Dermis microvascular lymphatic vessel endothelial cell (primary cell): ENCODE measurements at places on chromosomes 7 and 10. TPM values are rescaled to one million over a fixed set of nuclear protein-coding genes. Genes with fewer than 3 reads are reported as not detected.

The HILPDA gene
- total RNA-seq, result 8.3 and 10.2 TPM in 2 replicates

The GNGT1 gene
- total RNA-seq, result not detected in 2 replicates

The SUMF2 gene
- 151 and 194 TPM in 2 replicates for total RNA-seq

The CADPS2 gene
- 49.0 and 49.2 TPM in 2 replicates for total RNA-seq

DNA sequence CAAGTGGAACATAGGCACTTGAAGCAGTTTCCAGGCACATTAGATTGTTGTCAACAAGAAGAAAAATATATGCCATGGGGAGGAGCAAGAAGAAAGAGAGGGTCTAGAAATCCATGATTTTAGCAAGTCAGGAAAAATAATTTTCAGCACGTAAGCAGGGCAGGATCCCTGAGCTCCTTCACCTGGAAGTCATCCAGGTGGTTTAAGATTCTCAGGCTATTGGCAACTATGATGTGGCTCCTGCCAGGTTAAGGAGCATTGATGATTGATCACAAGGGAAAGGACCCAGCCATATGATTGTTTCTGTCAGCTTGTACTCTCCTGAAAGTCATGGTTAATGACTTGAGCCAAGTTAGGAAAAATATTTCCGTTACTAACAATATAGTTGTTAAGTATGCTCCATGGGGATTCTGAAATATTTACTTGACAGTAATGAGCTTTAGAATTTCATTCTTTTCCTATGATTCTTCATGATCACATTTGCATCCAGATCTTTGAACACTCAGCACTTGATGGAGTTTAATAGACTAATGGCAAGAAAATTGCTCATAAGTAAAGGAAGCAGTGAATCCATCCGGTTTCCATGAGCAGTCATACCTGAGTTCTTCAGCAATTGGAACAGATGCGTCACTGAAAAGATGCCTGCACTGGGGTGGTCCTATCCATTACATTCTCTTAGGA, 209.1 kb downstream of the BICC1 start:
- no peak for DNase-seq

The GTPBP4 gene
- 19.0 and 20.2 TPM in 2 replicates for total RNA-seq

DNA sequence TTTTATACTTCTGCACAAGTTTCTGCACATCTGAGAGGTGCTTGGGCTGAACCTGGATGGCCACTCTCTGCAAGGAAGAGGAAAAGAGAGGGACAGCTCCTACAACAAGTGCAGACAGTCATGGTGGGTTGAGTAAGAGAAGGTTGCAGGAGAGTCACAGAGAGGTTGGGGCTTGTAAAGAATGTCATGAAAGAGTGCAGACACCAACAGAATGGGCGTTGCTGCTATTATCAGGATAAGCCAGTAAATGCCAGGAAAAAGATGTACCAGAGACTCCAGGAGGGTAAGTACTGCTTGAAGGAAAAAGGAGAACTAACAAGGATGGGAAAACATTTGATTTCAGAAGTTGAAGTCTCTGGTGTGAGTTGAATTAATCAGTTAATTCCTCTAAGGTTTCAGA, 77.8 kb upstream of the NRP1 start:
- DNase-seq, result no peak

- no peak for DNase-seq
Observed at GRCh38 chr7:12322903-12323300, 80.8 kb downstream of the VWDE start.

DNA sequence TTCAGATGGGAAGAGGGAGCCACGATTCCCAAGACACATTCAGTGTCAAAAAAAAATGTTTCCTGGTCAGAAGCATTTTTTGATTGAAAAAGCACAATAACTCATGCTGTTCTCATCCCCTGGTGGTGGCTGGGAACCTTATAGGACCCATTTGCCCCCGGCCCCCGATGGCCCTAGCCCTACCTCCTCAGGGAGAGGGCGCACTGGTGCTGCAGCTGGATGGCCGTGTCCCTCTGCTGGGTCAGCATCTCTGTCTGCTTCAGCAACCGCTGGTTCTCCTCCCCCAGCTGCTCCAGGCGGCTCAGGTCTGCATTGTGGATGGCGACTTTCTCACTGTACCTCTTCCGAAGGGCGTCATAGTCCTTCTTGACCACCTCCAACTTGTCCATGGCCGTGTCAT, 83.3 kb downstream of the DLG5 start:
- no peak for DNase-seq

DNA sequence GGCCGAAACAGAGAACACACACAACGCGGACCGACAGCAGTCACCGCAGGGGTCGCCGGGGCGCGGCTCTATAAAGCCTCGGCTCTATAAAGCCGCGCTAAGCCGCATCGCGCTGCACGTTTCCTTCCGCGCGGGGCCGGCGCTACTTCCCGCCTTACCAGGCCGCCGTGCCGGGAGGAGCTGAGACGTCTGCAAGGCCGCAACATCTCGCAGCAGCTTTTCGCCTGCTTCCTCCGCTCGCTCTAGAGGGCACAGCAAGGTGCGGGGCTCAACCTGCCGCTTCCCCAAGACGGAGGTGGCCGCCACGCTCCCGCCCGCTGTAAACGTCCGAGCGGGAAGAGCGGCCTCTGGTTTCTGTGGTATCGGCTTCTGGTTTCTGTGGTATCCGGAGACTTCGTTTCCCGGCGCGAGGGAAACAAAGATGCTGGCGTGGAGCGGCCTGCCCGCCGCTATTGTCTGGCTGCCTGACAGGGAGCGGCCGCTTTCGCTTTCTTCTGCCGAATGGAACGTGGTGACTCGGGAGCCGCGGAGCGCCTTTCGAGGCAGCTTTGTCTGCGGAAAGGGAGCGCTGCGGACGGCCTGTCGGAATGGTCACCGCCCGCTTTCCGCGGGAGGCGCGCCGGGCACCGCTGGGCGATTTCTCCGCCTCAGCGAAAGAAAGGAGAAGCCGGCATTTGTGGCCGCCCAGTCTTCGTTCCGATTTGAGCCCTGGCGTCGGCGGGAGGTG, 91.8 kb downstream of the SPAG6 start:
- DNase-seq, result peak; percentile 92

- no peak for DNase-seq
Observed at GRCh38 chr7:39587393-39587792, 21.2 kb downstream of the YAE1 start.

The KDM7A gene
- total RNA-seq, result 6.2 and 11.3 TPM in 2 replicates

- no peak for DNase-seq
Observed at GRCh38 chr10:89357975-89358374, 19.9 kb upstream of the IFIT1B start.
